Activated T-cell treated with anti-CD3 and anti-CD28 coated beads for 1 hour (primary cell): ENCODE measurements at places on chromosomes 11 and 22.
A peak's percentile ranks its signal among the peaks of the same experiment; 100 is the strongest.

DNA sequence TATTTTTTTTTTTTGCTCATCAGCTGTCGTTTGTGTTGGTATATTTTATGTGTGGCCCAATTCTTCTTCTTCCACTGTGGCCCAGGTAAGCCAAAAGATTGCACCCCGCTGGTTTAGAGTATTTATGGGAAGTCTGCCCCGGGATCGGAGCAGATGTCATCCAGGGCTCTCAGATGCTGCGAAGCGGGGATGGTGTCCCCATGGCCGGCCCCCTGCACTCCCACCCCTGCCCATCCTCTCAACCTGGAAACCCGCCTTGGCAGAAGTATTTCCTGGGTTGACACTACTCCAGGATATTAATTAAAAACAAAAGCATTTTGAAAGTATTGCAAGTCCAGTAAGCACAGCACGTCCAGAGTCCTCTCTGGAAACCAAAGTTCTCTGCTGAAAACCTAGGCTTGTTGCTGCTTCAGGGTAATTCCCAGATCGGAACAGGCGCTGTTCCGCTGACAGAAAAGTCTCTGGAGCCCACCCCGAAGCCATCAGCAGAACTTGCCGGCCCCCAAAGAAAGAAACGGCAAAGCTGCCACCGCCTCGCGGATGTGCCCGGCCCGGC lies 833 bp downstream of the SCUBE2 start:
- DNase-seq = no peak

GRCh38 chr11:78938971-78939370 lies 364.3 kb upstream of the NARS2 start:
- DNase-seq = no peak

DNA sequence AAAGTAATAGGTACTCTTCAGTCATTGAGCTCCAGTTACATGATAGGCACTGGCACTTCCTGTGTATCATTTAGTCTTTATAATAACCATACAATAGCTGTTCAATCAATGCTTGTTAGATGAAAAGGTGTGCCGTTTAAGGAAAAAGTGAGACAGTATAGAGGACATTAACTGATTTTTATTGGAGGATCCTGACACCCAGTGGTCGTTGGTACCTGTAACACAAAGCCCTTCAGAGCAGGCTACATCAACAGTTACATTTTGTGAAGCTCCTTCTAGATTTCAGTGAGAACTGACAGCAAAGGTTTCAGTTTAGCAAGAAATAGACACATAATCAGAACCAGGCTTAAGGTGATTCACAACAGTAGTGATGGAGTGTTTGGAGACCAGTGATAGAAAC lies 44.2 kb downstream of the CCDC81 start:
- no peak for DNase-seq

- DNase-seq = no peak
These were observed 309.8 kb downstream of the TTC28 start for GRCh38 chr22:28369854-28370253.

GRCh38 chr22:41382098-41382578 lies 396 bp downstream of the TEF start:
- DNase-seq = peak; percentile 48

- no peak for DNase-seq
These were observed 2.6 kb upstream of the CHKB start for GRCh38 chr22:50585238-50585637.

DNA sequence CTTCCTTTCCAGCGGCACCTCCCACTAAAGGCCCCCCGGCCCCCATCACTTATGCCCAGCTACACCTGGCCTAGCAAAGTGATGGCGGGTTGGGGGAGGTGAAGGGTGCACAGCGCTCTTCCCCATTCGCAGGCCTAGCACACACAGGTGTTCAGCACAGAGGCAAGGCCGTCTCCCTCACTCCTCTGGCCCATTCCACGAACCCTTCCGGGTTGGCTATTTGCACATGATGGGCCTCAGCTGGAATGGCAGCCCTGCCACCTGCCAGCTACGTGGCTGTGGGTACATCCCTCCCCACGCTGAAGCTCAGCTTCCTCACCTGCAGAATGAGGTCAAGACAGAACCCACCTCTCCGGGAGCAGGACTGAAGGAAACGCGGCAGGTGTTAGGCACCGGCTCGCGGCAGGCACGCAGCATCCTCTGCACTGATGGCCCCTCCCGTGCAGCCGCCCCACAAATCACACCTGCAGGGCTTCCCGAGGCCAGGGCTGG lies 4.8 kb downstream of the KIAA0930 start:
- no peak for DNase-seq

- DNase-seq = no peak
These were observed 52.7 kb upstream of the SHANK2 start for GRCh38 chr11:71305041-71305440.

- DNase-seq = no peak
These were observed 8.8 kb upstream of the LINC01488 start for GRCh38 chr11:69472541-69473275.

DNA sequence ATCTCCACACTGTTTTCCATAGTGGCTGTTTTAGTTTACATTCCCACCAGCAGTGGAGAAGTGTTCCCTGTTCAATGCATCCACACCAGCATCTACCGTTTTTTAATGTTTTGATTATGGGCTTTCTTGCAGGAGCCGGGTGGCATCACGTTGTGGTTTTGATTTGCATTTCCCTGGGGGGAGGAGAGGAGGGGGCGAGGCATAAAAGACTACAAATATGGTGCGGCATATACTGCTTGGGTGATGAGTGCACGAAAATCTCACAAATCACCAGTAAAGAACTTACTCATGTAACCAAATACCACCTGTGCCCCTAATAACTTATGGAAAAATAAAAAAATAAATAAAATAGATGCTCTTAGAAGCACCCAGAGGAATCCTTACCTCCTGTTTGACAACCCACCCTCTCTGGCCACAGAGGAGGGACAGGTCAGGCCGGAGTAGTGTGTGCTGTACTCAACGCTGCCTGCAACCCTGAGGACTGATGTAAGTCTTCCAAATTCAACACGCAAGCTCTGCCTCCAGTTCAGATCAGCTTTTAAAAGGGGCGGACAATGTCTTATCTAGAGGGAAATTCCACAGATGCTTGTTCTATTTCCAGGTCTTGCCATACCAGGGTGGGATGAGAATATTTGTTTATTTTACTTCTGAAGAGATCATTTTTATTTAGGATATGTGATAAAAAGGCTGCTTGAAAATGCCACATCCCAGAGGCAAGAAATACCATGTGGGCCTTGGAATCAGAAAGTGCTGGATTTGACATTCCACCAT lies 329.6 kb upstream of the B3GAT1 start:
- DNase-seq = no peak

- DNase-seq = no peak
These were observed 549.9 kb upstream of the CCDC90B start for GRCh38 chr11:83836065-83836464.

DNA sequence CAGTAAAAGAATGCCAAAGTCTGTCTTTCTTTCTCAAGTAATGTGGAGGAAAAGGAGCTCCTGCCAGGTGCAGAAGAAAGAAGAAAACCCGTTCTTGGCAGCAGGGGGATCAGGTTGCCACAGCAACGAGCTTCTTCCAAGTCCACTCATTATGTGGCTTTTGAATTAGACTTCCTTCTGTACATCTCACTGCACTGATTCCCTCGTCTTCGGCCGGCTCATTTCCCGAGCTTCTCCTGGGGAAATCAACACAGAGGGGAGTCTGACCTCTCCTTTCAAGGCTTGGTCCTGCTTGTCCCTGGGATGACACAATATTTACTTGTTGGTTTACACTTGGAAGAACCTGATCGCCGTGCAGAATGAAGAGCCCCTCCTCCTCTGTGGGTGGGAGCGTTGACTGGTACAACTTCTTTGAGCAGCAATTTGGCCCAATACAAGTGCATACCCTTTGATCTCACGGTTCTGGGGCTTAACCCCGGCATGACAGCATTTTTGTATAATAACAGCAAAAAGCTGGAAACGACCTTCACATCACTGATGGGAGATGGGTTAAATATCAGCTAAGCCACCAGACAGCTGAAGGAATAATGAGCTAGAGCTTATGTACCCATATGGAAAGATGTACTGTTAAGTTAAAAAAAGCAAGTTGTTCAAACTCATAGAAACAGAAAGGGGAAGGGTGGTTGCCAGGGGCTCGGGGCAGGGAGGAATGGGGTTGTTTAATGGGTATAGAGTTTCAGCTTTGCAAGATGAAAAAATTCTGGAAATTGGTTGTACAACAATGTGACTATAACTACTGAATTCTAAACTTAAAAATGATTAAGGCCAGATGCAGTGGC lies 35.4 kb downstream of the MCHR1 start:
- no peak for DNase-seq

GRCh38 chr11:57223601-57224000 lies 13.4 kb downstream of the APLNR start:
- DNase-seq = no peak

GRCh38 chr11:74926304-74927030 lies 22.4 kb downstream of the XRRA1 start:
- DNase-seq = no peak

DNA sequence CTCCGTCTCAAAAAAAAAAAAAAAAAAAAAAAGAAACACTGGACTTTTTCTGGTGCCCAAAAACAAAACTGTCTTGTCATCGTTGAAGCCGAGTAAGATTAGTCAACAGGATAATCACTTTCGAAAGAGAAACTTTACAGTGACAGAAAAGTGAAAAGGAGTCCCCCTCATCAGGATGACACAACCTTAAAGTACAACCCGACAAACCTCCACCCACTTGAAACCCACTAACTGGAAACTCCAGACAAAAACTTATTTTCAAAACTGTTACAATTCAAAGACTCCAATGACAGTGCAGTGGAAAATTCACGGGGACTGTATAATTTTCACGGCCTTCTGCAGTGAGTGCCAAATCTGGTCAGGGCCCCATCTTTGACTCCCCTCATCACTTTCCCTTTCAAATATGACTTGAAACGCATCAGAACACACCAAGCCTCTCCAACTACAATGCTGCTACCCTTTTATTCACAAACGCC lies 1.3 kb downstream of the DENND5A start:
- DNase-seq = no peak

DNA sequence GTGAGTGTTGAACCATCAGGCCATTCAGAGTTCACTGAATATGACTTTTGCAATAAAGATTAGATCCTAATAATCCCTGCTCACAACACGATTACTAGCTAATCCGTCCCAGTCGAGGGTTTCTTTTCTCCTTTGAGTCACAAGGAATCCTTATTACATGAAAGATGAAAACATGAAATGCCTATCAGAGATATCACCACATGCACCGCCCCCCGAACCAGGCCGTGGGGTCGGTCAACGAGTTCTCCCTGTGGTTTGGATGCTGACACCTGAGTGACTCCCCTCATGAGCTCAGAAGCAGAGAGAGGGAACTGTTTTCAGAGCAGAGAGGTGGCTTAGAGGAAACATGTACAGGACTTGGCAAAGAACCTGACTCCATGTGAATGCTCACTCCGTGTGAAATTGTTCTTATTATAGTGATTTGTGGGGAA lies 263.3 kb downstream of the ETS1 start:
- DNase-seq = no peak

DNA sequence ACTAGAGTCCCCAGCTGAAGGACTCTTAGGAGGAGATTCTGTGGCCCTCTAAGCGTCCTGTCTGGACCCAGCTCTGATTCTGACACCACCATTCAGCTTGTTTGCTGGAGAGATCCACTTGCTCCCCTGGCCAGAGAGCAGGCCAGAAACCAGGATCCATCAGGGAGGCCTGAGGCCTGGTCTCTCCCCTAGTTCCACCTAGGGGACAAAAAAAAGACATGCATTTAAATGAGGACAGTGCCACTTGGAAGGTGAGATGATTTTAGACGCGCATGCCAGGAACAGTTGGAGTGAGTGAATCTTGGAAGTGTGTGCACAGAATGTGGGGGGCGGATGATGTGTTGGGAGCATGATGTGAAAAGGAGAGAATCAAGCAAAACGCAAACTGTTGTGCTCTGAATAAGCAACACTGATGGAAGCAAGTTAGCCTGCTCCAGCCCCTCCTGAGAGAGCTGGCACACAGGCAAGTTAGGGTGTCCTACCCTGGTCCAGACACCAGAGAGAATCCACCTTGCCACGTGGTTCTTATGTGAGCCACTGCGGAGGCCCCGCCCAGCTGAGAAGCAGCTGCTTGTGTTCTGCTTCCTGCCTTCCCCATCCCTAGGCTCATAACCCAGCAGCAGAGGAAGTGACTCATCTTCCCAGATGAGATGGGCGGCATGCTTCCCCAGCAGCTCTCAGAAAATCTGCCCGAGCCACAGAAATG lies 8.0 kb upstream of the SLCO2B1 start:
- DNase-seq = peak; percentile 52

- no peak for DNase-seq
These were observed 11.6 kb downstream of the TANGO2 start for GRCh38 chr22:20032407-20032991.

DNA sequence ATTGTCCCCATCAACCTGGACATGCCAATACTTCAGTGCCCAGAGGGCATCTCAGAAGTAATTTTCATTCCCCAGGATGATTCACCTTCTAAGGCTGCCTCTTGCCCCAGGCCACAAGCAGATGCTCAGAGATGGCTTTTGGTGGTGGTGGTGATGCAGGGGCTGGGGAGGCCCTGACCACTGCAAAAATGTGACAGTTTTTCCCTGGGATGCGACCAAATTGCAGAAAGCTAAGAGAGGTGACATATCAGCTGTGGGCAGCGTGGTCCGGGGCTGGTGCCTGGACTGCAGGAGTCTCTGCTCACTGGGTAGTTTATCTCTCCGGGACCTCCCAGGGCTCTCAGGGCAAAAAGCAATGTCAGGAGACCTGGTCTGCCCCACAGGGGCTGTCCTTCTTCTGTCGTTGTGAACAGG lies 39.7 kb upstream of the ACCSL start:
- DNase-seq = no peak

DNA sequence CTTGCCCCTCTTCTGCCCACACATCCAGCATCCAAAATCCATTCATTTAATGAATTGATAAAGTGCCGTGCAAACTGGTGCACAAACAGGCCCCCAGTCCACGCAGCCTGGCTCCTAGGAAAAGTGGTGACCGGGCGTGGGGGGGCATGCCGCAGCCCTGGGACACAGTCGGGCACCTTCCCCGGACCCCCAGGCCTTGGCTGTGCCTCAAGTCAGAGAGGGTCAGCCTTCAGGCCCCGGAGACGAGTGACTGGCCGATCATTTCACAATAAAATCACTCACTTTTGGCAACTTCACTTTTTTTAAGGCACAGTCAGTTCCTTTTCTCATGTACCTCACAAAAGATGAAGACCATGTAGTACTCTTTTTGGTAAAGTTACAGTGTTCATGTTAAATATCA lies 8.0 kb downstream of the CDPF1 start:
- no peak for DNase-seq

DNA sequence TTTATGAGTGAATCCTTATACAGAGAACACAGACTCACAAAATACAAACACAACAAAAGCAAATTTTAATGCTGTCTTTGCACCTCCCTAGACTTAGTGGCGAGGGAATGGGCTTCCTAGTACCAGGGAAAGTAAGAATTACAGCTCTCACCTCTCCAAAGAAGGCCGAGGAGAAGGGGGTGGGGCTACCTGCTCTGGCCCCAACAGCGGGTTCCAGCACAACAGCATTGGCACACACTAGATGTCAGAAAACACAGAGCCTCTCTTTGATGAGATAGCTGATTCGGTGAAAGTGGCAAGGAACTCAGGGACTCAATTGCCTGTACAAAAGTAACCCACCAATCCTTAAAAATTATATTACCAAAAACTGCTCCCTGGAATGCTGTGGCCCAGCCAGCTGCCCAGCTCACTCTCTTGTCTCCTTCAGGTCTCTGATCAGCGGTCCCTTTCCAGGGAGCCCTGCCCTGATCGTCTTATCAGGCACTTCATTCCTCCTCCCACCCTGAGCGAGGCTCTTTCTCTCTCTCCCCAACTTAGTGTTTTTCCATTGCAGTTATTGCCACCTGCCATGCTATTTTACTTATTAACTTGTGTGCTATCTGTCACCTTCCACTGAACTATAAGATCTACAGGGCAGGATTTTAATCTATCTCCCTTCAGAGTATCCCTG lies 30.7 kb downstream of the SPON1 start:
- no peak for DNase-seq
